ENCODE measurements at places on chromosomes 11 and 22.
A peak's percentile ranks its signal among the peaks of the same experiment; 100 is the strongest.

GRCh38 chr22:18078329-18079041, 695 bp downstream of the PEX26 start:
- peak; percentile 16 for DNase-seq

- DNase-seq, result no peak
These were observed 33.8 kb upstream of the SPON1 start for GRCh38 chr11:13928566-13929251.

GRCh38 chr11:117766026-117766425, 31.0 kb downstream of the DSCAML1 start:
- no peak for DNase-seq

DNA sequence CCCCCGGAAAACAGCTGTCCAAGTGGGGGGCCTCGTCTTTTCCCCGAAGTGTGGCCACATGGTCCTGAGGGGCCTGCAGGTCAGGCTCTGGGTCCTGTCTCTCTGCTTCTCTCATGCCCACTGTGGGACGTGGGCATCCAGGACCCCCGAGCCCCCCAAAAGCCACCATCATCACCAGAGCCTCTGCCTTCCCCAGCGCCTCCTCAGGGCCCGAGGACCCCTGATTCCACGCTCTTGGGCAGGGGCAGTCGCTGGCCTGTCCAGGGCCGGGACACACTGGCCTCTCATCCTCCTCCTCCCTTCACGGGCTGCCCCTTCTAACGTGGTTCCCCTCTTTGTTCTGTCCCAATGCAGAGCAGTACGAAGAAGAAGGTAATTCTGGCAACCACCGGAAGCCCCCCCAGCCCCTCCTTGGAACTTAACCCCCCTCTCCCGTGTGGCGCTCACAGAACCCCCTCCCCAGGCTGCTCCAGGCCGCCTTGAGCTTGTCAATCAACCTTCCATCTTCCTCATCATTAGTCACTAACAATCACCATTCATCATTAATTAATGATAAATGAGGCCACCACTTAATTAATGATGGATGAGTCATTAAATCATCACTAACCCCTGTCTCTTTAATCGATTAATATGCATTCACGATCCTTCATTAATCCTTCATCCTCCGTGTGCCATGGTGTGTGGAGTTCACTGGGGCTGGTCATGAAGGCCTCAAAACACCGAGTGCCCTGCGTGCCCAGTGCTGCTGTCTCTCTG, 3.9 kb downstream of the TNNT3 start:
- DNase-seq, result no peak

- DNase-seq, result no peak
These were observed 15.6 kb upstream of the ARHGEF17 start for GRCh38 chr11:73292525-73292894.

GRCh38 chr22:38296372-38296771, 20.9 kb downstream of the CSNK1E start:
- DNase-seq, result no peak

DNA sequence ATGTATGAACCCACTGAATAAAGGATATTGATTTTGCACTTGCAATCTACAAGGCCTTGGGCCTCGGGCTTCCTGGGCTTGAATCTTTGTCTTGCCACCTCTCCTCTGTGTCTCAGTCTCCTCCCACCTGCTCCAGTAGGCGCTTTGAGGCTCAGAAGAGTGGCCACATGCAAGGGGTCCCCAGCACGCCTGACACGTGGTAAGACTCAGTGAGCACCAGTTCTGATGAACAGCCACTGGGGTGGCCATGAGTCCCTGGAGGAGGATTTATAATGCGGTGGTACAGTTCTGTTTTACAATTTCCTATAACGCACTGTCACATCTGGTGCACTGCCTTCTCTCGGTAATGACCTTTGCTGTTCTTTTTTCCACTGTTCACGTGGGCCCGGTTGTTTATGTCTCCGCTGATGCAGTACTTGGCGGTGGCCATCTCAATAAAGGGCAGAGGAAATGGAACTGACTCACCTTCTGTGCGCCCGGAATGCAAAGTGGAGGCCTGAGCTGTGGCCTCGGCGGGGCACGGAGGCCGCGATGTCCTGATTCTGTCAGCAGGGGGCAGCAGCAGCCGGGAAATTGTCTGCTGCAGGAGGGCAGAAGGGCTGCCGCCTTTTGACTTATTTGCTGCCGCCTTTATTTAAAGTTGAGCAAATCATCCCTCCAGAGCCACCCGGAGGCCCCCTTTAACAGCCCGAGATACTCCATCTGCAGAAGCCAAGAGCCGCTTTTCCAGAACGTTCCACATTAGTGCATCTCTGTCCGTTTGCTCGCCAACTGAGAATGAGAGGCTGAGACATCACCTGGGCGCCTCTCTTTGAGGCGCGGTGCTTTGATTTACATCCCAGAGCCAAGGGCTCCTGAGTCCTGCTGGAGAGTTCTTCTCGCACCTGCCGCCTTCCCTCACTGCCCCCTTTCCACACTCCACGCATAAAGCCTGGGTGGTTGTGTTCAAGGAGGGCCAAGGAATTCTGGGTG, 6.0 kb upstream of the IFT27 start:
- peak; percentile 79 for DNase-seq

GRCh38 chr11:19756675-19757475, 44.2 kb downstream of the NAV2 start:
- DNase-seq, result no peak

GRCh38 chr11:94675239-94675638, 92.9 kb upstream of the AMOTL1 start:
- DNase-seq, result no peak

- DNase-seq, result no peak
These were observed 18.1 kb downstream of the TSPAN32 start for GRCh38 chr11:2319791-2320472.

DNA sequence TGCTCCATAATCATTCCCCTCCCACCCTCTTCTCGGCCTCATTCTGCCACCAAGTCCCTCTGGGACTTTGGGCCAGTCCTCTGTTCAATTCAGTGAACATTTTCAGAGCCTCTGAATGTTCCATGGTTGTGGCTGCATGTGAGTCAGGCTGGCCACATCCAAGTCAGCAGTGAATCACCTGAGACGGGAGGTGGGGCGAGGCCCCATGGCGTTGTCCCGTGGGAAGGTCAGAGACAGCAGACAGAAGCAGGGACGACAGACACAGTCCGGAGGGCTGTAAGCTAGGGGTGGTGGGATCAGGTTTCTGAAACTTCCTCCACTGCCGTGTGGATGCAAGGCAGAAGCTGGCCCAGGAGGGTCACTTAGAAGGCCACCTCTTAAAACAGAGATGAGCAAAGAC, 324.8 kb downstream of the MN1 start:
- DNase-seq, result no peak

Measured in effector CD4-positive, alpha-beta T cell (primary cell).